ENCODE measurements at places on chromosomes 2 and 18. TPM values are rescaled to one million over a fixed set of nuclear protein-coding genes. Genes with fewer than 3 reads are reported as not detected.

The SLC9A2 gene
- total RNA-seq = not detected

The LDLRAD4 gene
- total RNA-seq = 21.0 TPM

The GNAL gene
- total RNA-seq = 5.9 TPM

The LIMS2 gene
- 169 TPM for total RNA-seq

The ARL6IP6 gene
- 15.1 TPM for total RNA-seq

The WDR75 gene
- total RNA-seq = 5.3 TPM

The DPP10 gene
- not detected for total RNA-seq

The CD302 gene
- total RNA-seq = 30.9 TPM

- no peak for DNase-seq
- no peak overlapping the region for H3K4me3 ChIP-seq
- H3K27ac ChIP-seq = peak overlapping the region; percentile 53
- peaks cover 3% of the 10 kb centered on the region for H3K4me1 ChIP-seq
- H3K36me3 ChIP-seq = no peaks in the 10 kb centered on the region
Measured at GRCh38 chr2:160228141-160228917, 28.3 kb upstream of the ITGB6 start.

DNA sequence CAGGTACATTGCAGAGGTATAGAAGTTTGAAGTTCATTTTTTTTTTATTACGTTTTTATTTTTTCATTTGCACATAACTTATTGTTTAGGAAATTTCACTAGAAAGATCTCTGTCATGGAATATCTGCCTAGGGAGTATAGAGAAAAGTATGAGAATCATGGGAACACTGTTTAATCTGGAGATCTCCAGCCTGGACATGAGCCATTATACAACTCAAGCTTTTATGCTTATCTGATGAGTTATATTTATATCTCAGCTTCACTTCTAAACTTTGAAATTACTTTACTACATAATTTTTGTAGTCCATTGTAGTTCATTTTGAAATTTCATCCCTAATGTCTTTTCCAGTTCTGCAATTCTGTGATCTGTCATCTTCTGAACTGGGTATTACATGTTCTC lies 515.6 kb downstream of the ERBB4 start:
- H3K4me3 ChIP-seq = no peak overlapping the region
- DNase-seq = no peak
- H3K36me3 ChIP-seq = no peaks in the 10 kb centered on the region
- no peaks in the 10 kb centered on the region for H3K4me1 ChIP-seq

DNA sequence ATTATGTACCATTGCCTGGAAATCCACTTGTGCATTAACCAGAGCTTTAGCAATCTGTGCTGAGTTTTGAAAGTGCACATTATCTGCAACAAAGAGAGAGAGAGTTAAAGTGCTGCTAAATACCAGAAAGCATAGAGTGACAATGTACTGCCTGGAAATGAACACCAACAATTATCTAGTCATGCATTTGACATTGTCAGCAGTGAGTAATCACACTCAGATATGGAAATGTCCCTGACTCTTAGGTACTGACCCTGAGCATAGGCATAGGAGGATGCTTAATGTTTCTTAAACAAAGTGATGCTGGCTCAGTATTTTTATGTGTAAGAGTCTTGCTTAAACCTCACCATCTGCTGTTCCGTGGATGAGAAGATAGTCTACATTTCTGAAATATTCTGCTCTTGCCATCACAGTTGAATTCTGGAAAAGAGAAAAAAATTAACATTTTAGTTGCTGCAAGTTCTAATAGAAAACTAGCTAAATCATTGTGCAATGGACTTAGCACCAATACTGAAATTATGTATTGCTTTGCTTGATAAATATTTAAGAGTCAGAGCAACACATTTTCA lies 20.8 kb upstream of the GCG start:
- H3K27me3 ChIP-seq = no peaks in the 10 kb centered on the region
- H3K4me3 ChIP-seq = no peak overlapping the region
- no peak overlapping the region for H3K27ac ChIP-seq
- no peaks in the 10 kb centered on the region for H3K4me1 ChIP-seq
- no peaks in the 10 kb centered on the region for H3K36me3 ChIP-seq

- H3K27me3 ChIP-seq = no peaks in the 10 kb centered on the region
- peak overlapping the region; percentile 96 for H3K27ac ChIP-seq
- no peak for DNase-seq
- H3K4me1 ChIP-seq = peaks cover 5% of the 10 kb centered on the region
Measured at GRCh38 chr18:77133835-77134496, 1.4 kb upstream of the MBP start.

DNA sequence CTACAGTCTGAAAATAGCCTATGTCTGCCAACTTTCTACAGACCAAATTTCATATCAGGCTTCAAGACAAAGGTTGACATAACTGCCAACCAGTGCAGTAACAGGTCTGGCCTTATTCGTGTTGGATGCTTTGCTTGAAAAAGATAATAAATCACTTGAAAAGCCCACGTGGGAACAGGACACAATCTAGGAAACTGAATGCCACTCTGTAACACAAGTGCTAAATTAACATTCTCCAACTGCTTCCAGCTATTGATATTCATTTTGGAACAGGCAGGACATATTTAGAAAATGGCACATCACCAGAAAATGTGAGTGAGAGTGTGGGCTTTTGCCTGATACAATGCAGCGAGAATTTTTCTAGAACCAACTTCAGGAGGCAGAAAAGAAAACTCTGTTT lies 165.9 kb upstream of the CCDC150 start:
- H3K27me3 ChIP-seq = no peaks in the 10 kb centered on the region
- no peak overlapping the region for H3K4me3 ChIP-seq
- no peak overlapping the region for H3K27ac ChIP-seq
- H3K4me1 ChIP-seq = no peaks in the 10 kb centered on the region

DNA sequence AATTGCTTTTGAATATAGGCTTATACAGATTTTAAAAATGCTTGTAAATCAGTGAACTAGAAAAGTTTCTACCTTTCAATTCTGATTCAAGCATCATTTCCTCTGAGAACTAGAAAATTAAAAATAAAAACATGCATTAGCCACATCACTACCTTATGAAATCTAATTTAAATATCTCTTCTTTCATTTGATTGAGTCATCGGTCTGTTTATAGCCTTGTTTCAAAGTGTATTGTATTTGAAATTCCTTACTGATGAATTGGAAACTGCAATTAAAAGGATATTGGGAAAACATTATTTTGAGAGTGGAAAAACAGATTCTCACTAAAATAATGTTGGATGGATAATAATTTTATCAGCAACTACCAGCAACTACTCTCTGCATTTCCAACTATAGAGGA lies 717.7 kb upstream of the FAM98A start:
- H3K4me1 ChIP-seq = no peaks in the 10 kb centered on the region
- DNase-seq = no peak
- no peaks in the 10 kb centered on the region for H3K36me3 ChIP-seq
- H3K27ac ChIP-seq = no peak overlapping the region

DNA sequence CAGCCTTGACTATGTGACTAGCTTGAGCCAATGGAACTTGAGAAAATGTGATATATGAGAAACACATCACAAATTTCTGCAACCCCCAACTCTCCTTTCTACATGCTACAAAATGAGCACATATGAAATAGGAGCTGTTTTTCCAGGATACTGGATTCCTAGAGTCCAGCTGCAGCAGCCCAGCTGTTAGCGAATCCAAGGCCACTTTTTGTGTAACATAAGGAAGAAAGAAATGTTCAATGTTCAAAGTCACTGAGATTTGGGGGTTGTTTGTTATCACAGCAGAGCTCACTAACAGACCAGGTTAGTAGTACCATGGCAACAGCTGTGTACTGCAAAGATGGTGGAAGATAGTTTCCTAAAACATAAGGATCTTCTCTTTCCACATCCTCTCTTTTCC lies 12.6 kb upstream of the COL6A3 start:
- H3K27me3 ChIP-seq = no peaks in the 10 kb centered on the region
- H3K4me3 ChIP-seq = no peak overlapping the region
- no peaks in the 10 kb centered on the region for H3K36me3 ChIP-seq
- no peak overlapping the region for H3K27ac ChIP-seq
- no peaks in the 10 kb centered on the region for H3K4me1 ChIP-seq
- no peak for DNase-seq

DNA sequence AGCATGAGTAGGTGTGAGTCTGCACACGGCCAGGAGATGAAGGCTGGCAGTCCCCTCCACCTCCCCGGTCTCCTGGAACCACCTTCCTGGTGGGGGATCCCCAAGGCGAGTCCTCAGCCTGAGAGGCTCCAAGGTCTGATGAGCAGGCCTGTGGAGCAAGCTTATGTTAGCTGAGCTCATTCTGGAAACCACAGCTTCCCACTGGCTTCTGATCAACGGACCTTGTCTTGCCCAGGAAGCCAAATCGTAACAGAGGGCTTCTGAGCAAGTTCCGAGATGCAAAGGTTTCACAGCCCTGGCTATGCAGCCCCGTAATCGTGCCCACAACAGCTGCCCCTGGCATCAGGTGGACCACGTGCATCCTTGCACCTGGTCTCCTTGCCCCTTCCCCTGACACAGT lies 28.8 kb upstream of the GPR55 start:
- H3K36me3 ChIP-seq = no peaks in the 10 kb centered on the region
- no peaks in the 10 kb centered on the region for H3K4me1 ChIP-seq
- DNase-seq = no peak
- no peak overlapping the region for H3K27ac ChIP-seq
- H3K4me3 ChIP-seq = no peak overlapping the region

GRCh38 chr2:134436706-134437105 lies 182.8 kb downstream of the MGAT5 start:
- no peaks in the 10 kb centered on the region for H3K27me3 ChIP-seq
- no peak overlapping the region for H3K4me3 ChIP-seq
- DNase-seq = no peak
- H3K4me1 ChIP-seq = no peaks in the 10 kb centered on the region
- H3K27ac ChIP-seq = no peak overlapping the region

GRCh38 chr2:225124311-225125017 lies 82.2 kb upstream of the DOCK10 start:
- no peak overlapping the region for H3K27ac ChIP-seq
- no peaks in the 10 kb centered on the region for H3K36me3 ChIP-seq
- H3K27me3 ChIP-seq = no peaks in the 10 kb centered on the region
- no peak overlapping the region for H3K4me3 ChIP-seq
- no peaks in the 10 kb centered on the region for H3K4me1 ChIP-seq

GRCh38 chr18:35454803-35455202 lies 43.0 kb downstream of the INO80C start:
- H3K36me3 ChIP-seq = no peaks in the 10 kb centered on the region
- no peak for DNase-seq
- H3K27me3 ChIP-seq = no peaks in the 10 kb centered on the region
- H3K4me3 ChIP-seq = no peak overlapping the region
- no peak overlapping the region for H3K27ac ChIP-seq

DNA sequence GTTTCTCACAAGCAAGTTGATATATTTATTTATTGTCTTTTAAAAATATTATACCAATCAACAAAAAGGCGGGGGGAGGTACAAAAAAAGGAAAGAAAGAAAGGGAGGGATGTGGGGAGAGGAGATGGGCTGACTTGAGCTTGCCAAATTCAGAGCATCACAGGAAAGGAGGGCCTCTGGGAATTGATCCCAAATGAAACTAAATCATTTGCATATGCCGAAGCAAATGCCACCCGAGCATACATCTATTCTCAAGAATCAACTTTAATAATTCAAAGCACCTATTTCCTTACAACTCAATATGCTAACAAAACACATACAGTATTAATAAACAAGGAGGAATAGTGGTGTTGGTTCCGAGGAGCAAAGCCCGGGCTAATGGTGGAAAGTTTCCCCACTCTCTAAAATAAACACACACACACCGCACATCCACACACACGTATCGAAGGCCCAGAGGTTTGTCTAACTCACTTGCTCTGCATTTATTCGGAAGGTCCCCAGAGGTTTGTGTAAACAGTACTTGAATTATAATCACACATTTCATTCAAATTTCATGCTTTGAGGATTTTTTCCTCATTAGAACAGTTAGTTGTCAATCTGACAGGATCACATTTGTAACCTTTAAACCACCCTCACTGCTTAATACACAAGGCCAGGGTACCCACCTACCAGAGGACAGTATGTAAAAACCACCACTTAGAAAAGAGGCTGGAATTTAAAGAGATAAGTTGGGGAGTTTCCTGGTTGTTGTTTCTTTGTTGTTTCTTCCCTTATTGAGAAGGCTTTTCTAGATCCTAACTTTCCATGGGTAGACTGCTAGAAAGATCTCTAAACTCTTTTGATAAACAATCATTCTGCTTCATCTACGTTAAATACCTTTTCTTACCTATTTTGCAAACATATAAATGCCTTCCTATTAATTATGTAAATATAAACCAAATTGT lies 264.7 kb downstream of the TCF4 start:
- no peaks in the 10 kb centered on the region for H3K27me3 ChIP-seq
- DNase-seq = no peak
- no peaks in the 10 kb centered on the region for H3K36me3 ChIP-seq
- H3K4me1 ChIP-seq = peaks cover 4% of the 10 kb centered on the region

DNA sequence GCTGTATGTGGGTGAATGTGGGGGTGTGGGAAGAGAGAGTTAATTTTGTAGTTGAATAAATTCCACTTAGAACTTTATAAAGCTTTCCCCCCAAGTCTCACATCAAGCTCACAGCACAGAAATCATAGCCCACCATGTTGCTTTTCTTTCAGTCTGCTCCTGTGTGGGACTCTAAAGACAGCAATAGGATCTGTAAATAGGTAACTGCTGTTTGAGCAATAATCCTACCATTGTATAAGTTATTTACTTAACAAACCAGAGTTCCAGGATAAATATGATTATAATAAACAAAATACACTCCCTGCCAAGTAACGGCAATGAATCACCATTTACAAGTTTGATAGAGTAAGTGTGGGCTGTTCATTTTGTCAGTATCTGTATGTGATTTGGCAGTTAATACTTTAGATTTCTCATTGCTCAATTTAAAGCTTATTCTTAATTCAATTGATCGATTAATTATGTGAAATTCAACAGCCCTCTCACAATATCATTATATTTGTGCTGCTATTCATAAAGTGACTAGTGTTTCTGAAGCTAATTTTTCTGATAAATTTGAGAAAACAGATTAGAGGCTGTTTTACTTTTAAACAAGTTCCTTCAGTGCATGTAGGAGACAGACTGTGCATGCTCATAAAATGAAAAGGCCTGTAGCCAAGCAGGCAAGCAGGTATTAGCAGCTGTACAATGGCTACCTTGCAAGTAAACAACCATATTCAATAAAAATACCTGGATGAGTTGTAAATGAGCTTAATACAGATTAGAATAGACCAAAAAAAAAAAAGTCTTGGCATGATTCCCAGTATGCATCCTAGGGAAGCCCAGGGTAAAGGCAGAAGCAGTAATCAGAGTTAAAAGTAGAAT lies 142.7 kb downstream of the PDE11A start:
- H3K27me3 ChIP-seq = no peaks in the 10 kb centered on the region
- no peaks in the 10 kb centered on the region for H3K36me3 ChIP-seq
- H3K4me1 ChIP-seq = no peaks in the 10 kb centered on the region
- DNase-seq = no peak
- no peak overlapping the region for H3K27ac ChIP-seq
- no peak overlapping the region for H3K4me3 ChIP-seq

- H3K27me3 ChIP-seq = no peaks in the 10 kb centered on the region
- peaks cover 65% of the 10 kb centered on the region for H3K4me1 ChIP-seq
- peak overlapping the region; percentile 91 for H3K27ac ChIP-seq
- no peaks in the 10 kb centered on the region for H3K36me3 ChIP-seq
Measured at GRCh38 chr18:45519411-45520280, 95.6 kb upstream of the SLC14A2 start.
